ENCODE measurements at places on chromosomes 3 and 15. TPM values are rescaled to one million over a fixed set of nuclear protein-coding genes. Genes with fewer than 3 reads are reported as not detected.

GRCh38 chr3:105828703-105829102, 40.1 kb downstream of the CBLB start:
- DNase-seq: no peak
- no peaks in the 10 kb centered on the region for H3K27me3 ChIP-seq
- peaks cover 13% of the 10 kb centered on the region for H3K4me1 ChIP-seq
- H3K27ac ChIP-seq: no peak overlapping the region
- no peak overlapping the region for H3K4me3 ChIP-seq

- H3K4me1 ChIP-seq: no peaks in the 10 kb centered on the region
- DNase-seq: no peak
- H3K4me3 ChIP-seq: no peak overlapping the region
- H3K36me3 ChIP-seq: no peaks in the 10 kb centered on the region
- no peaks in the 10 kb centered on the region for H3K27me3 ChIP-seq
Observed at GRCh38 chr3:135930255-135930654, 35.3 kb upstream of the PPP2R3A start.

GRCh38 chr3:111128884-111129283, 57.3 kb downstream of the NECTIN3 start:
- no peaks in the 10 kb centered on the region for H3K27me3 ChIP-seq
- H3K4me3 ChIP-seq: no peak overlapping the region
- no peak overlapping the region for H3K27ac ChIP-seq
- no peaks in the 10 kb centered on the region for H3K36me3 ChIP-seq
- no peaks in the 10 kb centered on the region for H3K4me1 ChIP-seq
- no peak for DNase-seq

GRCh38 chr3:52998771-52999513, 46.9 kb downstream of the SFMBT1 start:
- no peak overlapping the region for H3K27ac ChIP-seq
- H3K4me1 ChIP-seq: no peaks in the 10 kb centered on the region
- H3K27me3 ChIP-seq: no peaks in the 10 kb centered on the region
- no peak for DNase-seq
- H3K36me3 ChIP-seq: no peaks in the 10 kb centered on the region
- H3K4me3 ChIP-seq: no peak overlapping the region

GRCh38 chr3:133376810-133377209, 23.0 kb upstream of the BFSP2 start:
- no peak overlapping the region for H3K4me3 ChIP-seq
- H3K36me3 ChIP-seq: no peaks in the 10 kb centered on the region
- DNase-seq: no peak
- H3K27ac ChIP-seq: no peak overlapping the region
- no peaks in the 10 kb centered on the region for H3K27me3 ChIP-seq

- no peaks in the 10 kb centered on the region for H3K36me3 ChIP-seq
- no peaks in the 10 kb centered on the region for H3K27me3 ChIP-seq
- peaks cover 3% of the 10 kb centered on the region for H3K4me1 ChIP-seq
- no peak for DNase-seq
- no peak overlapping the region for H3K4me3 ChIP-seq
Observed at GRCh38 chr15:64909546-64909945, 2.2 kb upstream of the ANKDD1A start.

BSN gene
- 0.35 TPM for total RNA-seq

ROBO2 gene
- total RNA-seq: 9.9 TPM

GABRR3 gene
- total RNA-seq: not detected

PRSS50 gene
- total RNA-seq: 0.54 TPM

FBXL2 gene
- total RNA-seq: 21.7 TPM

Data from thoracic aorta (tissue), 2 donors.